NCI-H2029 (cell line): ENCODE measurements at places on chromosomes 2 and 18.

DNA sequence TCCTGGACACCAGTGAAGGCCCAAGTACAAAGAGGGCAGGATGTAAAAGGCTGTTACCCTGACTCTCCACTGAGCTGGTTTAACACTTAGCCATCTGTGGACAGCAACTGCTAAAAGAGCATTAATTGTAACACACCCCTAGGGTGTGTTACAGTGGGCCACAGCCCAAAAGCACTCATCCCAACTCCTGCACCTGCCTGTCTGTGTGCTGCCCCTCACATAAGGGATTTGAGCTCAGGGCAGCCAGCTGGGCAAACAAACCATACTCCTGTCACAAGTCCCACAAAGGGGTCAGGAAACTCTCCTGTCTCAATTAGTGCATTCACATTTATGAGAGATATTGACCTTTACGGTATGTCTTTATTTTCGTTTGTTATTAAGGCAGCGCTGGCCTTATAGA lies 833.1 kb upstream of the NXPH2 start:
- DNase-seq, result peak; percentile 84

GRCh38 chr2:4937550-4937949 lies 754.6 kb upstream of the SOX11 start:
- DNase-seq, result no peak

- DNase-seq, result no peak
Measured at GRCh38 chr2:7417845-7418742, 500.9 kb downstream of the RNF144A start.

DNA sequence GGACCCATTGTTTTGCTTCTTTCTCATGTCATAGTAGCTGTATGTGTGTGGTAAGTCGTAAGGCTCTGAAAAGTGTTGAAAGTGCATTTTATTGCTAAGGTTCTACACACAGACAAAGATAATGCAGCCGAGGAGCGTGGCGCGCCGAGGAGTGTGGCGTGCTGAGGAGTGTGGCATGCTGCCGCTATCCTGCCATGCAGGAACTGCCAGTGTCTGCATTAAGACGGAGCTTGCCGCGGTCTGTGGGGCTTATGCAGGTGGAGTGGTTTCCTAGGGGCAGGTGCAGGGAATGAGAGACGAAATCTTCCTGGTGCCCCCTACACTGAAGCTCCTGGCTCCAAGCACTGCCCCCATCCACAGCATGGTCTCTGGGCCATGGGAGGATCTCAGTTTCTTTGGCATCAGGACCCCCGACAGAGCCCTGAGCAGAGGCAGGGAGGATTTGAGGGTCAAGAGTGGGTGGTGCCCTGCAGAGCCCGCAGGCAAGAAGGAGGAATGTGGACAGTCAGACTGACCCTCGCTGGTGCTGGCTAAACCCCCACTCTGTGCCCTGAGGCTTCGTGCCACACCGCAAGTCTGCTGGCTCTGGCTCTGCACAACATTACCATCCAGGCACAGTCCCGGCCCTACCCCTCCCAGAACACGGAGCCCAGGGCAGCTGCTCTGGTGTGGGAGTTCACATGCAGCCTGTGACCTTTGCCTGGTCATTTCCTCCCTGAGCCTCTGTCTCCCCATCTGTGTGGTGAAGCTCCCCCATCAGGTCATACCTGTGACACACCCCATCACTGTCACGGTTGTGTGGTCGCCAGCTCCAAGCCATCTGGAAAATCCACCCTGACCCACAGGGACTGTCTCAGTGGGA lies 3.2 kb downstream of the SNED1 start:
- DNase-seq, result no peak

- no peak for DNase-seq
Measured at GRCh38 chr18:4641771-4642368, 186.8 kb upstream of the DLGAP1 start.

- no peak for DNase-seq
Measured at GRCh38 chr2:28952836-28953211, 28.3 kb upstream of the TOGARAM2 start.

GRCh38 chr18:5238371-5238976 lies 41.4 kb upstream of the AKAIN1 start:
- DNase-seq, result no peak

GRCh38 chr18:3457261-3457724 lies 7.3 kb downstream of the TGIF1 start:
- DNase-seq, result no peak

GRCh38 chr2:180722551-180723239 lies 257.7 kb upstream of the UBE2E3 start:
- DNase-seq, result no peak

GRCh38 chr18:35775887-35776286 lies 194.3 kb downstream of the GALNT1 start:
- DNase-seq, result no peak

- DNase-seq, result no peak
Measured at GRCh38 chr2:203873921-203874631, 6.5 kb downstream of the CTLA4 start.

DNA sequence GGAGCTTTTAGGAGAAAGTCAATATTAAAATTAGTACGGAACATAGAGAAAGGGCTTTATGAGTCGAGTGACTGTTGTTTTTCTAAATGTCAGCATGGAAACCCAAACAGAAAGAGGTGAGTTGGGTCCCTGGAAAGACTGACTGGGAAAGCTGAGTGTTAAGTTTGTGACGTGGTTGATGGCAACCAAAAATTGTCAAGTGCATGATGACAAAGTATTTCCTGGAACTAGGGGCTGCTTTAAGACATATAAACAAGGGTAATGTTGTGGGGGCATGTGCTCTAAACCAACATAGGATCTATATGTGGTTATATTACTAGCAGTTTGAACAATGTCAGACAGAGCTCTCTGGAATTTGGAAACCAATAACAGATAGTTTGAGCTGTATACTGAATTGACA lies 50.9 kb upstream of the GPD2 start:
- DNase-seq, result no peak

- no peak for DNase-seq
Measured at GRCh38 chr2:61784643-61785042, 69.2 kb downstream of the FAM161A start.

- DNase-seq, result no peak
Measured at GRCh38 chr2:30869988-30870387, 62.7 kb upstream of the CAPN13 start.
